ENCODE measurements at places on chromosomes 3 and 15.

- DNase-seq = no peak
These were observed 103.8 kb downstream of the GALK2 start for GRCh38 chr15:49273734-49274318.

GRCh38 chr3:25427563-25427941 lies 511 bp upstream of the RARB start:
- DNase-seq = no peak

GRCh38 chr3:7999384-7999783 lies 502.2 kb upstream of the LMCD1 start:
- no peak for DNase-seq

DNA sequence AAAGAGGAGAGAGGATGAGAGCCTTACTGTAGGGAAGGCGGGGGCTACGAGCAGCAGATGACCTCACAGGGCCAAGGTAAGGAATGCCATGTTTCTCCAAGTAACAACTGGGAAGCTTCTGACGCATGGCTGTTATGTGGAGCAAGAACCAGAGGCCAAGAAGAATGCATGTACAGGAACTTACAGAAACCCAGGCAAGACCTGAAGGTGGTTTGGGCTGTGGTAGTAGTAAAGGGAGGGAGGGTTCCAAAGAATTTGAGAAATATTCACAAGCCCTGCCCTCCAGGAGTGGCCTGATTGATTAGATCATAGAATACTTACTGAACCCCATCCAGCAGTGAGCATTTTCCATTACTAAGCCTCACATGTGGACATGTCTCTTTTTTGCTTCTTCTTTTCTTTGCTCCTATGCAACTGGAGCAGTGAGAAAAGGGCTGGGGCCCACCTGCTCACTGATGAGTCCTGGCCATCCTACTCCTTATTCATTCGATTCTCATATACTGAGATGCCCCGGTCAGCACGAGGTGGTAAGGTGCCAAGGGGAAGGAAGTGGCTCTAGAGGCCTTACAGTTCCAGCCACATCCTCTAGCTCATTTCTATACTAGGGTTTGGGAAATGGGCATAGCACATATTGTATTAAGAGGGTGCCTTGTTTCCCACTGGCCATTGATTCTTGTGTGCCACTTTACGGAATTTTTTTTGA lies 8.3 kb upstream of the SLC12A8 start:
- no peak for DNase-seq

DNA sequence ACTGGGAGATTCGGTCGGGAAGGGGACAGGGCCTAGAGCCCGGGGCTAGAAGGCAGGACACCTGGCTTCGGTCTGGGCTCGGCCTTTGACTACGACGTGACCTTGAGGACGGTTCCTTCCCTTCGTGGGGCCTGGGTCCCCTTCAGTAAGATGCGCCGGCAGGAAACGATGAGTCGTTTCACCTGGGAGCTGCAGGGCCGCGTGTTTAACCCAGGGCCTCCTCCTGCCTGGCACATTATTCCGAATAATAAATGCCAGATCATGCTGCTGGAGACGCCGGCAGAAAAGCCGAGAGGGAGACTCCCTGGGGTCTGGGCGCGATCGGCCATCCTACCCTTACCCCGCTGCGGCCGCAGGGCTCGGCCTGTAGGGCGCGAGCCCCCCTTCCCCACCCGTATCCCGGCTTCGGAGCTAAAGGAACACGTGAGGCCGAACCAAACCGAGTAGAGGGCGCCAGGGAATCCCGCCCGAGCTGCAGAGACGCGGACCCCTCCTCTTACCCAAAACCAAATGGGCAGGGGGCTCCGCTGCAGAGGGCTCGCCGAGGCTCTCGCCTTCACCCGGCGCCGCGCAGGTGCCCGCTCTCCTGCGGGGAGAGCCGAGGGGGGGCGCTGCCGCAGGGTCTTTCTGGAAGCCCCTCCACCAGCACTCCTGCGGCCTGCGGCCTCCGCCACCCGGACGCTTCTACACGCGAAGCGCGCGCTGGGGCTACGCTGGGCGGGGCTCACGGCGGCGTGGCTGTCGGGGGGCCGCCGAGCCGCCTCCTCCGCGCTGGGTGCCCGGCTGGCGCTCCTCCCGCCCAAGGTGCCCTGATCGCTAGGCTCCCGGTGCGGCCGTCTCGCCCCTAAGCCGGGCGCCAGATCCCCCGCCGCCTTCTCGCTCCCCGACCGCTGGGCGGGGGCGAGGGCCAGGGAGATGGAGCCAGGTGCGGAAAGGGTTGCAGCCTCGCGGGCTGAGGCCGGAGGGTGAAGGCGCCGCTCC lies at the start of gene BDH1:
Gene BDH1 (minus strand): TSS at position 688 of the 981 bp plus-strand sequence. CDS start 9,525 bp downstream, outside the sequence.
- DNase-seq = peak; percentile 60

- no peak for DNase-seq
These were observed 742 bp downstream of the TNK2 start for GRCh38 chr3:195907684-195907933.

GRCh38 chr3:100209948-100210771 lies 50.6 kb upstream of the TBC1D23 start:
- no peak for DNase-seq

DNA sequence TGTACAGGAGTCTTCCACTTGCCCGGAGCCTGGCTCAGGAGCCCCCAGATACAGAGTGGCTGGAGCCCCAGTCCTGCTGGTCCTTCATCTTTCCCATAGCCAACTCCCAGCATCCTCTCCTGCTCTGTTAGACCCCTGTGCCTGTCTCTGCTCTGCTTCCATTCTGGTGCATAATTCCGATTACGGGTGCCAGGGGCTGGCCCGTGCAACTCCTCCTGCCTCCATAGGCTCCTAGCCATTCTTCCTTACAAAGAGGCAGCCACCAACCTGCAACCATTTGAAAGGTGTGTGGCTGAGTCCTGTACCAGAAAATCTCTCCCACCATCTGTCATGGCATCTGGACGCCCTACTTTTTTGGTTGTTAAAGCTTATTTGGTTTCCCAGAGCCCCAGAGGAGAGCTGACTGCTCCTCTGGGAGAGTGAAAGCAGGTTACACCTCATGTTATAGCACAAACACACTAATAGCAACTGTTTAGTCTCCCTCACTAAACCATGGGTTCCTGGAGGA lies 5.2 kb upstream of the RAD18 start:
- DNase-seq = peak; percentile 51

GRCh38 chr3:51388286-51389029 lies 2.6 kb upstream of the RBM15B start:
- no peak for DNase-seq

GRCh38 chr15:38600236-38600635 lies 35.6 kb upstream of the RASGRP1 start:
- DNase-seq = peak; percentile 7

DNA sequence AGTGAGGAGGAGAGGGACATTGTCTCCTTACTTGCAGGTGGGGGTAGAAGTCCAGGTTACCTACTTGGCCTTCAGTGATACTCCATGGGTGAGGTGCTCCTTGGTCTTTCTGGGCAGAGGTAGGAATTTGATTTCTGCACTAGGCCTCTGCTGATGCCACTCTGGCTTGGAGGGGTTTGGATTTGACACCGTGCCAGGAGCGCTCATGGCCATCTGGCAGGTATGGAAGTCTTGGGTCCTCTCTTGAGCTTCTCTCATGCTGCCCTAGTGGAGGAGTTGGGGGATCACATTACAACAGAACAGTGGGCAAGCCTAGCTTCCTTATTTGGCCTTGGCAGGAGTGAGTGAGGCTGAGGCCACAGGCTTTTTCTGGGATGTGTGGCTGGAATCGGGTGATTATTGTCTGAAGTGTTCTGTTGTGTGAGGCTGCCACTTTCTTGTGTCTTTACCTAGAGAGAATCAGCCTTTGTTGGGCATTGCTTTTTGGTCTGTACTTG lies 525.0 kb downstream of the GABRG3 start:
- no peak for DNase-seq

DNA sequence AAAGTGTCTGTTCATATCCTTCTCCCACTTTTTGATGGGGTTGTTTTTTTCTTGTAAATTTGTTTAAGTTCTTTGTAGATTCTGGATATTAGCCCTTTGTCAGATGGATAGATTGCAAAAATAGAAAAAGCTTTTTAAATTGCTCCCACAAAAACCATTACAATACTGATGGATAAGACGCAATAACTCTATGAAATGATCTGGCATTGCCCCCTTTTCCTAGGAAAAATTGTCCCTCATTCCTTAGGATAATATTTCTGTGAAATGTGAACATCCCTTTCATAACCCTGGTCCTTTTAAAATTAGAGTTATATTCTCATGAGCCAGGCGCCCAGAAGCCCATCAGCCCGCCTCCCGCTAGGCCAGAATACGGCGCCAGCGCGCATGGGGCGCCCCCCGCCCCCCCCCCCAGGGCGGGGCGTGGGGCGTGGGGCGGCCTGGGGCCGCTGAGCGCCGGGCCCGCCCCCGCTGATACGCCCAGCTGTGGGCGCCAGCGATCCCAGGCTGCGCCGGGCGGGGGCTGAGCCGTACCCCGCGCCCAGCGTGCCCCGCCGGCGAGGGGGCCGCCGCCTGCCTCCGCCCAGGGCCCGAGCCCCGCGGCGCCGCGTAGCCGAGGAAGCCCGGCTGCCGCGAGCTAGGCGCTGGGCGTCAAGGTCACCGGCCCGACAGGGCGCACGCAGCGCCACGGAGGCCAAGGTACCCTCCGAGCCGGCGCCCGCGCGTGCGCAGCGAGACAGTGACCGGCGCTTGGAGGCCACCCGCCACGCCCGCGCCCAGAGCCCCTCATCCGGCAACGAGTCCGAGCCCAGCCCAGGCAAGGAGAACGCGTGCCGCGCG lies 11.1 kb upstream of the ROPN1B start:
- no peak for DNase-seq

GRCh38 chr3:104190681-104191080 lies 1176.0 kb upstream of the ALCAM start:
- no peak for DNase-seq

GRCh38 chr15:25711164-25711563 lies 152.0 kb downstream of the ATP10A start:
- no peak for DNase-seq

GRCh38 chr3:65484964-65485363 lies 553.8 kb downstream of the MAGI1 start:
- no peak for DNase-seq

DNA sequence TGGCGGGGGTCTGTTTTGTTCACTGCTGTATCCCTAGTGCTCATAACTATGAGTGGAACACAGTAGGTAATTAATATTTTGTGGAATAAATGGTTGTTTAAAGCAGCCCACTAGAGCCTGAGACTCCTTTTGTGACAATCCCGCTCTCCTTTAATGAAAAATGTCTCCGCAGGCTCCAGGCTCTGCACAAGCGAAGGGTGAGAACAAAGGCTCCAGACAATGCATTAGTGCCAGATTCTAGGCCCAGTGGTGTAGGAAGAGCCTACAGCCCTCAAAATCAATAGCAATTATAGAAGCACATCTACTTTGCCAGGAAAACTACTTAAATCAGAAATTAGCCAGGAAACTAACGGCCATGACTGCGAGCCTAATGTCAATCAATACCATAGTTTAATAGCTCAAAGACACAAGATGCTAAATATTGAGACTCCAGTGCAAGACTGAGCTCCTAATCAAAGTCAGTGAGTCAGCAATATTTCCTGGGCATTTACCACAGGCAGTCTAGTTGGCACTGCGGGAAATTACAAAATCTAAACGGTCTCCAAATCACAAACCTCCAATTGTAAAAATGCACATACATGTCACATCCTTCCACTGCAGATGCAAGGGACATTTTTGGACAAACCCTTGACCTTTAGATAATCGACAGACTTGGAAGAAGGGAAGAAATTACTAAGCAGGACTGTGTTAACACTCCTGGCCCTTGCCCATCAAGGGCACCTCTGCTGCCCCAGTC lies 2.3 kb downstream of the ANXA2 start:
- no peak for DNase-seq

- DNase-seq = no peak
These were observed 72.7 kb downstream of the UACA start for GRCh38 chr15:70690491-70691276.

- no peak for DNase-seq
These were observed 103.6 kb downstream of the OTOL1 start for GRCh38 chr3:161600173-161600572.

DNA sequence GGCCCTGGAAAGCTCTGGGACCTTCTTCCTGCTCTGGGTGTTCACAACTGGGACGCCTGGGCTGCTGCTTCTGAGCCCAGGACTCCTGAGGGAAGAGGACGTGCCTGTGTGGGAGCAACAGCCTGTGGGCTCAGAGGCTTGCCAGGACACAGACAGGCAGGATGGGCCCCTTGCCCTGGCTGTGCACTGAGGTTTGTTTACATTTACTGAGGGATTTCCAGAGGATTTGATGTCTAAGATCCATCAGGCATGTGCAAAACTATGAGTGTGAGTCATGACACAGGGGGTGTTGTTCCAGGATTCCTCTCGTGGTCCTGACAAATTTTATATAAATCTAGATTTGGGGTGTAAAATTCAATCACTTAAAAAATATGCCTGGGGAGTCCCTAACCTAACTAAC lies 10.6 kb downstream of the CCR9 start:
- no peak for DNase-seq

DNA sequence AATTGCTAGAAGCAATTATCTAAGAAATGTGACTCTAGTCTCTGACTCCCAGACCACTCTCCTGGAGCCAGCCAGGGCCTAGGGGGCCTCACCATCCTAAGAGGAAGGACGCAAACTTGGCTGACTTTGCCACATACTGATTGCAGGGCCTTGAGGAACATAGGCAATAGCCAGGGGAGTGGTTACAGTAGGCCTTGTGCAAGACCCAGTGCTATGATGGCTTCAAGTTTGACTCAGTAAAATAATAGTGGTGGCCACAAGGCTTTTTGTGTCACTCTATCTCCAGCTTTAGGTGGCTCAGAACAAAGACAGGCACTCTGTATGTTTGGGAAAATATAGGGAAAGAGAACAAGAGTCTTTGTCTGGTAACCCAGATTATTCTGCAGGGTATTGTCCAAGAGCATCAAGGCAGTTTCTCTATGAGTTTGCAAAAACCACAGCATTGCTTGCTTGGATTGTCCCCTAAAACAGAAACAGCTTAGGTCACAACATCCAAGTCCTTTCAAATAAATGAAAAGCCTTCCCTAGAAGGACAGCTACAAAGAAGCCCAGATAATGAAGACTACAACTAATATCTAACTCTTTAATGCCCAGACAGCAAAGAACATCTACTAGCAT lies 631.5 kb downstream of the PYDC2 start:
- no peak for DNase-seq

DNA sequence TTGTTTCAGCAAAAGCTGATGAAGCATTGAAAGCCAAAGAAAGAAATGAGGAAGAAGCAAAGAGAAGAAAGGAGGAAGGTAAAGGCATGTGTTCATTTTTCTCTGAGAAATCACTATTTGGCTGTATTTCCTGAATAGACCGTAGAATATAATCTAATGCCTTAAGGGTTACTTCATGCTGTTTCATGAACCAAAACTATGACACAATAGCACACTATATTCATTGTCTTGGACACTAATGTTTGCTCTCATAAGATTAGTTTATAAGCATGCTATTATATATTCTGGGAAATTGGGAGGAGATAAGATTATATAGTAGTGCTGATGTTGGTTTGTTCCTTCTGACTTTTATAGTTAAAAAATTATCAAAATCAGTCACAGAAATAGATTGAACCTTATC lies 110.1 kb upstream of the MLF1 start:
- no peak for DNase-seq
